Amniotic epithelial cell (primary cell): ENCODE measurements at places on chromosomes 3 and 15.

DNA sequence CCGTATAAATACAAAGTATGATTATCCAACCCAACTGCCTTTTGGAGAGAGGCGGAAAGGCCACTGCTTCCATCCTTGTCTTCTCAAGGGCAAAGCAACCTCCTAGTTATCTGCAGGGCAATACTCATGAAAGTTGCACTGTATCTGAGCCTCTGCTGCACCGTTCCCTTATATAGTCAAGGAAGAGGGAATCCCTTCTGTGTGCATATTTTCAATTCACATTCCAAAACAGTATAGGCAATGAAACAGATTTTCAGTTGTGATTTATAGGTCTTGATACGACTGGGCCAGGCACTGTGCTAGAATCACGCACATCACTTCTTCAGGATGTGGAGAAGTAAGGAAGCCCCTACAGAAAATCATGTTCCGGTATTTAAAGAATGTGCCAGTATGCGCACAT lies 455.7 kb downstream of the FOXP1 start:
- DNase-seq = peak; percentile 68

- DNase-seq = no peak
These were observed 105.9 kb upstream of the AGBL1 start for GRCh38 chr15:85973584-85974347.

DNA sequence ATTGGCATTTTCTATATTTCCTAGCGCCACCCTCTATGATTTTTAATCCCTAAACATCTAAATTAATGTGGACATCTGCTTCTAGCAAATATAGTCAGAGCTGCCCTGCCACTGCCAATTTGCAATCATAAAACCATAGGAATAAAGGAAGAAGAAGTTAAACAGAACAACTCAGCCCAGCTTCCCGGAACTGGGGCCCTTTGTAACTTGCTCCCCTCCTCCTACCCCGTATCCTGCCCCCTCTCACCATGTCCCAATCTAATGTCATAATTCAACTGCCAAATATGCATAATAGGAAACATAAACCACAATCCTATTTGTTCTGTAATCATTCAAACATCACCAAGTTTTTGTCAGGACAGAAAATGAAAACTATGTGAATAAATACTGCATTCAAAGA lies 74.4 kb upstream of the ACP3 start:
- no peak for DNase-seq

- peak; percentile 11 for DNase-seq
These were observed 683.7 kb downstream of the TBL1XR1 start for GRCh38 chr3:176513604-176514003.

DNA sequence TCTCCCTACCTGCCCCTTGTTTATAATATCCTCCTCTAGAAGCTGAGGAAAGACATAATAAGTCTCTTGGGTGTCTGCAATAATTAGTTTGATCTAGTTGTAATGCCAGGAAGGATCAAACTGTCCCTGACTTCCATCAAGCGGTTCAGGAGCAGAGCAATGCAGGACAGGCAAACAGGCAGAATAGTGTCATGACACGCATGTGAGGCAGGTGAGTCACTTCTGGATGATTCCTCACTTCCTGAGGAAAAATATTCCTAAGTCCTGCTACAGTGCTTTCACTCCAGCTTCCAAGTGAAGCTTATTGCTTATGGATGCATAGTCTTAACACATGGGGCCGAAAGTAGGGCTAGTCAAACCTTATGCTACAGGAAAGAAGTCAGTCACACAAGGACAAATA lies 85.8 kb downstream of the GREM1 start:
- no peak for DNase-seq

DNA sequence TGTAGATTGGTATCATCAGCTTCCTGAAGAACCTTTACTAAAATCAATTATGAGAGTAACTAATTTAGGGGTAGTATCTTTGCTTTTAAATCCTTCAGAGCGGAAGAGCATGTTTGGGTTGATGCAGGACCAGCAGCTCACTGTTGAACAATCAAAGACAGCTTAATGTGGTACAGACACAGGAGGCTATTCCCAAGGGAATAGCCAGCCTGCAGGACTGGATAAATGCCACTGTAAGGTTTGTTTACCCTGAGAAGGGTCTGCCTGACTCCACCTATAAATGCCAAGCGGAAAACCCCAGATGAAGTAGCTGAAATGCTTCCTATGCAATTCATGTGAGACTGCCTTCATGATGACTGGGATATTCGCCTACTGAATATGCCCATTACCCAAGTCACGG lies 16.0 kb upstream of the STAC start:
- no peak for DNase-seq

DNA sequence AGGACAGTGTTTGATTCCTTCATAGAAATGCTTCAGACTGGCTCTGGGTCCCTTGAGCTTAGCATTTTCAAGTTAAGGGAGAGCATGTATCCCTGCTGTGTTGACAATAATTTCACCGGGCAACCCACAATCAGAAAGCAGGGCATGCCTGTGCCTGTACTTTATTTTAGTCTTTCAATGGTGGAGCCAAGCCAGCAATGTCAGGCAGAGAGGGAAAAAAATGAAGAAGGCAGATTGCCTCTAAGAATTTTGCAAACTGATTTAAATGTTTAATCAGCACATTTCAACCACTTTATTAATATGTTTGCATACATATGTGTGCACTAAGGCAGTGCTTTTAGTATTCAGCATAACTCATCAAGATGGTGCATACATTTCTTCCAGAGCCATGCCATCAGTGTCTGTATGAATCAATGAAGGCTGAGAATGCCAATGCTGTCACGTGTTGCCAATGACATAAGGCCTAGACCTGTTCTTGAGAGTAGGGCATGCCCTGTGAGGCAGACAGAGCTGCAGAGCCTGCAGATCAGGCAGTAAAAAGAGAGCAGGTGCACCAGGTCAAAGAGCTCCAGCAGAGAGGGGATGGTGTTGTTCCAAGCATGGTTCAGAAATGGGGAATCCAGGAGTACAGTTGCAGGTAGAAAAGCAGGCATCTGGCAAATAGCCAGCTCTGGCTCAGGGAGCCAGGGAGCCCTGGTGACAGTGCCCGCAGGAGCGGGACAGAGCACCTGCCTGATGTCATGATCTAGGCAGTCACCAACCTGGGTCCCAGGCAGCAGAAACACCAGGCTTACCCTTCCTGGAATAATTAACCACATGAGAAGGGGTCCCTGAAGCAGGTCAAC lies 508.5 kb downstream of the GABRG3 start:
- no peak for DNase-seq

- DNase-seq = no peak
These were observed 118.4 kb downstream of the ATP1B3 start for GRCh38 chr3:141994856-141995255.

GRCh38 chr3:107913701-107914100 lies 177.1 kb downstream of the CD47 start:
- peak; percentile 74 for DNase-seq

GRCh38 chr3:161754420-161755053 lies 257.9 kb downstream of the OTOL1 start:
- DNase-seq = no peak

GRCh38 chr3:122955916-122956692 lies 71.5 kb downstream of the SEMA5B start:
- no peak for DNase-seq

- DNase-seq = no peak
These were observed at the start of gene KCNAB1 for GRCh38 chr3:156120528-156121251. Gene KCNAB1 (plus strand): TSS chr3:156120578.

DNA sequence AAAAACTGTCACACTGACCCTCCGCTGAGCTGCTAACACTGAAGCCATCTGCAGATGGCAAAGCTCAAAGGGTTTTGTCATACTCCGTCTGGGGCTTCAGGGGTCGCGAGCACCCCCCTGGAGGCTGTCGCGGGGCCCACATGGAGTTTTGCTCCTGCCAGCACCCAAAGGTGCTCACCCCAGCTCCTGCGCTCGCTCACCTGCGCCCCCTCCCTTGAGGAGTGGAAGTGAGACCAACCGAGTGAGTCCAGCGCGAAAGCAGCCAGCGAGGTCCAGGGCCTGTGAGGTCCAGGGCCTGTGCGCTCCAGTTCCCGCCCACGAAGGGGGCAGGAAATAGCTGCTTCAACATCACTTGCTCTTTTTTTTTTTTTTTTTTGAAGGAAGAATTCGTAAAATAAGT lies 208.5 kb downstream of the ROBO2 start:
- DNase-seq = no peak

DNA sequence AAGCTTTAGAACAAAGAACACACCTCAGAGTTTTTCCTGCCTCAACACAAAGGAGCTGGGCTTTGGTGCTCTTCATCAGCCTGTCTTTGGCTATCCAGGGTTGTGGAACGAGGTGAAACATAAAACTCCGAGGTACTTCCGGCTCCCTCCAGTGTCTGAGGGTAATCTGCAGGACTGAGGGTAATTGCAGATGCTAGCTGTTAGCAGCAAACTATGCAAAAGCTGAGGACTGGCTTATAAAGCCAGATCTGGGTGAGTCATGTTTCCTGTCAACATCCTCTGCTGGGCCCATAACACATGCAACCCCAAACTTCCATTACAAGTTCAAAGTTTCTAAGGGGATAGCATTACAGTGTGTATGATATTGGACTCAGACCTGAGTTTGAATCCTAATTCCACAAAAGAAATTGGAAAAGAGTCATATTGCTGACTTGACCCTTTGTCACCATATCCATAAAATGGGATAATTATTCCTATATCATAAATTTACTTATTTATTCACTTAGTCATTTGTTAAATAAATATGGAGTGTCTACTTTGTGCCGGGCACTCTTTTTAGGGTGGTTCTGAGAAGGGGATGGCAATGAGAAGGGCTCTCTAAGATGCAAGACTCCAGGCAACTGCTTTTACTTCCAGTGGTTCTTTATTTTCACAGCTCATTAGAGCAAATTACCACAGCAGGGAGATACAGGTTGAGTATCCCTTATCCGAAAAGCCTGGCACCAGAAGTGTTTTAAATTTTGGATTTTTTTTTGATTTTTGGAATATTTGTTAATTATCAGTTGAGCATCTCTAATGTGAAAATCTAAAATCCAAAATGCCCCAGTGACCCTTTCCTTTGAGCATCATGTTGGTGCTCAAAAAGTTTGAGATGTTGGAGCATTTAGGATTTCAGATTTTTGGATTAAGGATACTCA lies 9.5 kb upstream of the TRIM69 start:
- peak; percentile 94 for DNase-seq
